ENCODE measurements at places on chromosomes 12 and 14.

GRCh38 chr12:1993871-1994371 is 10.3 kb downstream of the DCP1B start:
- no peak for DNase-seq

- DNase-seq, result no peak
These were observed 87.6 kb upstream of the PRB2 start for GRCh38 chr12:11482955-11483354.

- DNase-seq, result no peak
These were observed 110.6 kb downstream of the PRMT8 start for GRCh38 chr12:3601461-3602150.

DNA sequence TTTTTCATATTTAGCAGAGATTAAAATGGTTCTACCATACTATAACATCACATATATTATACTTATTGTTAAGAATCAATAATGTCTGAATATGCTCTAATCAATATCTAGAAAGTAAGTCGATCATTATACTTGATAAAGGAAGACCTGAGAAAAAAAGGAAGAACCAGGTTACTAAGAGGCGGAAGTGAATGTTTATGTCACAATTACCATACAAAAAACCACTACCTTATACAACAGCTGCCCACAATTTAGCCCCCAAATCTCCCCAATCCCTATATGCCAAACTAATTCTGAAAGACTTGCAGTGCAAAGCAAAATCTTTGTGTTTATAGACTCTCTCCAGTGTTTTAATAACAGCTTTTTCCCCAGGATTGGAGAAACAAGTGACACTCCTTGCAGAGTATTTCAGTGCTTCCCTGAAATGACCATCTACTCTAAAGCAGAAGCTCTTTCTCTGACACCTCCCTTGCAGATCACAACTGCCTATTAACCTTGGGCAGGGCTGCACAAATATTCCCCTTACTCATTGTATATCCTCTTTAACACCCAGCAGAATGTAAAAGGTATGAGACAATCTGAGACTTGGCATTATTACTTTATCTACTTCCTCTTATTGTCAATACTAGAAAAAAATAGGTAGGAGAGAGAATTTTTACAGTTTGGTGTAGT is 12.7 kb upstream of the SLC2A3 start:
- DNase-seq, result no peak

GRCh38 chr14:106309423-106309822 is 783.0 kb downstream of the TMEM121 start:
- no peak for DNase-seq

DNA sequence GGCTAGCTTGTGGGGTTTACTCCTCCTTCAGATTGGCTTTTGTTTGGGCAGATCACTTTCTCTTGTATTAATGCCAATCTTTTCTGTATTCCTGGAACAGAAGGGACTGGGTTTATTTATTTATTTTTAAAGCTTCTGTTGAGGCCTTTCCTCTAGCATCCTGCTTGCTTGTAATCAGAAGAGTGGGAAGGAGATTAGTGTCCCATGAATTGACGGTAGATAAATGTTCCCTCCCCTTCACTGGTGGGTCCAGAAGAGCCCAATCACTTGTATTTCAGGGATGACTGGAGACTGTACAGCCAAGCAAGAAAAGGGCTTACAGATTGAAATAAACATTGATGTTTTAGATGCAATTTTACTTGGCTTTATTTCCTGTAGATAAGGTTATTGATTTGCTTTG is 71.0 kb downstream of the LIN52 start:
- DNase-seq, result no peak

GRCh38 chr12:21771311-21771710 is 3.2 kb downstream of the KCNJ8 start:
- DNase-seq, result no peak

GRCh38 chr14:92938235-92938875 is 15.4 kb downstream of the CHGA start:
- no peak for DNase-seq

- no peak for DNase-seq
These were observed 93.9 kb downstream of the PLBD1 start for GRCh38 chr12:14473707-14474287.

DNA sequence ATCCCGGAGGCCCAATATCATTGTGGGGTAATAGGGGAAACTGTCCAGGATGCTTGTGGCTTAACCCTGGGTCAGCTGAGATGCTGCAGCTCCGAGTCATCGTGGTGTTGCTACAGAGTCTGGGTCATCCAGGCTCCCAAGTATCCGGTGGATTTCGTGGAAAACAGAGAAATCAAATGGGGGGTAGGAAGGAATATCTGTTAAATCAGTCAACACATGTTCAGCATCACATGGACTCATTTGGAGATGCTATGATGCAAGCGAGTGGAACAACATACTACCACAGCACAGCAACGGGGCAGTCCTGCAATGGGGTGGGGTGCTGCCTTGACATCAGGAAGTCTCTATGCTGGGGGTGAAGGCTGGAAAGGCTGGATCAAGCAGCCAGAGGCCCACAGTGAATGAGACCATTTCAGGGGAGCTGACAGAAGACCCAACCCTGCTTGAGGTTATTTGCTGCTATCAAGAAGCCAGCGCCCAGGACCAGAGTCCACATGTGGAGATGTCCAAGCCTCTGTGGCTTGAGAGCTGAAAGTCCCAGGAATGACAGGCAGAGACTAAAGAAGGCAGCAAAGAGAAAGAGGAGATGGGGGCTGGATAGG is 22.9 kb downstream of the VDR start:
- no peak for DNase-seq

DNA sequence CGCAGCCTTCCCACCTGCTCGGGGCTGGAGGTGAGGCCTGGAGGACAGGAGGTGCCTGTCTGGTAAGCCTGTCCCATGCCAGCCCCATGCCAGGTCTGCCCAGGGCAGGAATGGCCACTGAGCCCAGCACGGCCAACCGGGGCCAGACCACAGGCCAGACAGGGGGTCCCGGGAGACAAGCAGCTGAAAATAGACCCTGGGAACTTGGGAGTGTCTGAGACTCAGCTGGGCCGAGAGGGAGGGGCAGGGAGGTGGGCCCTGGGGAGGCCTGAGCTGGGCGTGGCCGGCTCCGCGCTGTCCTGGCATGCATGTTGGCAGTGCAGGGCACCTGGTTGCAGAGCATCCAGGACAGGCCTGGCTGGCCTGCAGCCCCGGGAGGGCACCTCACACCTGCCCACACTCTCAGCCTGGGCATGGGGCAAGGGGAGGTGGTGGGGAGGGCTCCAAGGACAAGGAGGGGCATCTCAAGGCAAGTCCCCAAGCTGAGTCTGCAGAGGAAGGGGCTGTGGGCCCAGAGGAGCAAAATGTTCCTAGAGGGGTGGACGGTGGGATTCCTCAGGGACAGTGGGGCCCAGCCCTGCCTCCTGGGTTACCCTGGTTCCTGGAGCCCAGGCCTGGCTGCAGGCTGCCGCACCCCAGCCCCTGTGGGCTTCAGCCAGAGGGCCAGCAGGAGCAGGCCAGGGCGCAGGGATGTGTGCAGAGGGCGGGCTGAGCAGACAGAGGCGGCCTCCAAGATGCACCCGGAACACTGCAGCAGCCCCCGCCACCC is 3.2 kb upstream of the CRIP1 start:
- DNase-seq, result peak; percentile 30

DNA sequence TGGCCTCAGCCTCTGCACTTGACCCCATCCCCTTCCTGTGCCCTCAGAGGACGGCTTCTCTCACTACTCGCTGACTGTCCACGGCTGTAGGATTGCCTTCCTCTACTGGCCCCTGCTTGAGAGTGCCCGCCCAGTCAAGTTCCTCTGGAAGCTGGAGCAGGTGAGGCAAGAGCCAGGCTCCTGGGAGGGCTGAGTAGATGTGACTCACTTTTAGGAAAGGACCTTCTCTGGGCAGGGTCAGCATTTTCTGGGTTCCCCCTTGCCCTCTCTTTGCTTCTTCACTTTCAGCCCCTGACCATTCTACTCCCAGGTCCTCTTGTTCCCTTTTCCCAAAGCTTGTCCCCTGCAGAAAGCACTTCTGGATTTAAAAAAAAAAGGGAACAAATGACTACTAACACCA is 7.7 kb downstream of the CLSTN3 start:
- no peak for DNase-seq

- no peak for DNase-seq
These were observed 26.5 kb upstream of the BMP4 start for GRCh38 chr14:53983112-53983511.

- DNase-seq, result no peak
These were observed 40.0 kb downstream of the TSPAN9 start for GRCh38 chr12:3117144-3117581.

DNA sequence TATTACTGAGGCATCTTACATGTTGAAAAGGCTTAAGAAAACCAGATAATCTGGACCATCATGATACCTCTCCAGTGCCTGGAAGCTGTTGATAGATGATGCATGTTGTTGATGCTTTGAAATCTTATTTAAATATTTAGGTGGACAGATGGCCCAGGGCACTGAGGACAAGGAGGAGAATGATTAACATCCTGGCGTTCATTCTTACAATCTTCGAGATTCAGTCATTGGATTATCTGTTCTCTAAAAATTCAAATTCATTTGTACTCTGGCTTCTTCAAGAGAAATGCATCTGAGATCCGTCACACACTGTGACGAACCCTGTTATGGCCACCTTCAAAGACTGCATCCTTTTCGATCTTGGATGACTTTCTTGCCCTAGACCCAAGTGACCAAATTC is 121.3 kb upstream of the IGF1 start:
- DNase-seq, result no peak

- peak; percentile 34 for DNase-seq
These were observed 5.4 kb downstream of the FOXJ2 start for GRCh38 chr12:8037947-8038346.

GRCh38 chr12:92340441-92341064 is 194.9 kb upstream of the BTG1 start:
- DNase-seq, result no peak

DNA sequence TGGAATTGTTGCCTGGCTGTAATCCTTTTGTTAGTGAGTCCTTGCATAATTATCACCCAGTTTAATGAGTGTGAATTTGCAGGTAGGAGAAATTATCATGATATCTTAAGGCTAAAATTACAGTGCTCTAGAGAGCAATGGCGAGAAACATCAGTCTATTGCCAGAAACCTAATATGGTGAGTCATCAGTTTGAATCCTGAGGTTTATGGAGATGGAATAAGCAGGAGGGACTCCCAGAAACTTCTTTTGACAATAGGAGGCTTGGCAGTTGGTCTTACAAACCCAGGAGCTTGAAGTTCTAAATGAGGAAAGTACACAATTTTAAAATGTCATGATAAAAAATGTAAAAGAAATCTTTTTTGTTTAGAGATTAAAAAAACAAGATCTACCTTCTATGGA is 31.5 kb upstream of the CRADD start:
- no peak for DNase-seq

DNA sequence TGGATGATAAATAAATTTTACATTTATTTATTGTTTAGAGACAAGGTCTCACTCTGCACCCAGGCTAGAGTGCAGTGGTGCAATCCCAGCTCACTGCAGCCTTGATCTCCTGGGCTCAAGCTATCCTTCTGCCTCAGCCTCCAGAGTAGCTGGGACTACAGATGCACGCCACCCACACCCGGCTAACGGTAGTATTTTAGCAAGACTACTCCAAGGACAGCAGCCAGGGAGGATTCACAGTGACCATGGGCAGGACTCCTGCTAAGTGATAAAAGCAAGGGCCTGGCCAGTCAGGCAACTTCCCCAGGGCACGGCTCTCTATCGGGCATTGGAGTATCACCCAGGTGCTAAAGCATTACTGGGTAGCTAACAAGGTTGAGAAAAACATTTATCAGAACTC is 55.4 kb downstream of the ARL6IP4 start:
- DNase-seq, result no peak

- no peak for DNase-seq
These were observed 119.5 kb upstream of the BCL2L14 start for GRCh38 chr12:11951209-11951608.

DNA sequence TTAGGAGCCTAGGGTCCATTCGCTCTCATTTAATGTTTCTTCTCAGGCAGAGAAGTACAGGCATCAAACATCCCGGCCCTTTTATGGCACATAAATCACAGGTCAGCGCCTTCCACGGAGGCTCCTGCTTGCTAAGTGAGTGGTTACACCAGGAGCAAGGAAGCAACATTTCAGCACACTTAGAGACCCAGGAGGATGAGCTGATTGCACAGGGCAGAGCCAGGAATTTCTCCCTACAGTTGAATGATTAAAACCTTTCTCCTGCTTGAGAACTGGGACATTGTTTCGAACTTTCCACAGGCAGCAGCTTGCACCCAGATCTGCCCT is 233.4 kb downstream of the SPTSSA start:
- no peak for DNase-seq

DNA sequence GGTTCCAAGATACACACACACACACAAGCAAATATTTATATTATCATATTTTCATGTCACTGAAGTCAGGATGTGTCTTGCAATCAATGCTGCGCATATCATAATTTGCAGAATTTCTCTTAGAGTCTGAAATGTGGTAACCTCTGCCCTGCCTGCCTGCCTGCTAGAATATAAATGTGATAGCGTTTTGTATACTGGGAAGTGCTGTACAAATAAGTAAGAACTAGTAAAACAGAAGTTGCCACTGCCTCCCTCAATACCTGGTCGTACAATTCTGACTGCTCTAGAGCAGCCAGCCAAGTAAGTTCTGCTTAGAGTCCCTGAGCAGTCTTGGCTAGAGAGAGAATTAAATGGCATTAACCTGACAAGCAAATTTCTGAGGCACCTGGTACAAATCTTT is 83.9 kb upstream of the NTF3 start:
- no peak for DNase-seq

DNA sequence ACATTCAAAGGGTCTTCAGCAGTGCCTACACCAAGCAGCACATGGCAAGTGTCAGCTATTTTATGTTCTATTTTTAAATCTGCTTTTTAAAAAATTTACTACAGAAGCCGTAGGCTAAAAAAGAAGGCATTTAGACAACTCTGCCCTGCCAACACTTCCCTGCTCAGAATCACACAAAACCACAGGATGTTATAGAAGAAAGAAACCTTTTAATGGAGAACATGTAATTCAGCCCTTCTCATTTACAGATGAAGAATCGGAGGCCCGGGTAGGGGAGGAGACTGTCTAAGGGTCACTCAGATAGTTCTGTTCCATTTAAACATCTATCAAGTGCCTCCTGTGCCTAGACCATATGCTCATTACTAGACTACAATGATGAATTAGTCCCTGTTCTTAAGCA is 171.8 kb upstream of the NTF3 start:
- DNase-seq, result no peak

DNA sequence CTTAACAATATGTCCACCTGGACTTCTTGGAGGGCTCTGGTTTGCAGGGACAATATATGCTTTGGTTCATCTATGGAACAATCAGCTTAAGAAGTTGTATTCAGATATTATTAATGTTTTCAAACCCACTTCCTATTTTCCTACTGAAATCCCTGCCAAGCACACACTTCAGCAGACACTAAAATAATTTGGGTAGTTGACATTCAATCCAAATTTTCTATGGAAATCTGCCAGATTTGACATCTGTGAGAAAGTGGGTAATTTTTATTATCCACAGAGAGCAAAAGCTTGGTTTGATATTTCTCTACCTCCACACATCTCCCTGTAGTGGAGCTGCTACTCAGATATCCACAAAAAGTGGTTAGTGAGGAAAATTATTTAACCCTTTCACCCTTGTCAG is 378.8 kb upstream of the SOX5 start:
- no peak for DNase-seq

Data from CD8-positive, alpha-beta T cell (primary cell).